Hematopoietic multipotent progenitor cell treated with erythropoietin and hydrocortisone succinate and interleukin-3 and kit ligand, for 6 days (in vitro differentiated cells): ENCODE measurements at places on chromosomes 4 and X.

GRCh38 chrX:77167993-77168392, 279.2 kb upstream of the FGF16 start:
- peak; percentile 0 for DNase-seq

- no peak for DNase-seq
Observed at GRCh38 chr4:47194036-47194737, 162.8 kb downstream of the GABRB1 start.

DNA sequence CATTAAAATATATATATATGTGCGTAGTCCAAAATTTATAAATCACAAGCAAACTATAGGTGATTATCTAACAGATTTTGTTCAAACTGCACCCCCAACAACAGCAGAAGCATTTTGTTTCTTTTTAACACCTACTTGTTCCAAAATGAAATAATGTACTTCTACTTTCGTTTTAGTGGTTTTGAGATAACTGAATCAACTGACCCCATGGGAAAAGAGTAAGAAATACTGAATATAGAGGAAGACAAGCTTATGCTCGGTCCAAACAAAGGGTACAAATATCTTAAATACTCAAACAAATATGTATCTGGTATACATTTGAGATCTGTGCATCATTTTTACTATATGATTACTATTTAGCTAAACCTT, 22.4 kb downstream of the MAP7D3 start:
- DNase-seq = no peak

DNA sequence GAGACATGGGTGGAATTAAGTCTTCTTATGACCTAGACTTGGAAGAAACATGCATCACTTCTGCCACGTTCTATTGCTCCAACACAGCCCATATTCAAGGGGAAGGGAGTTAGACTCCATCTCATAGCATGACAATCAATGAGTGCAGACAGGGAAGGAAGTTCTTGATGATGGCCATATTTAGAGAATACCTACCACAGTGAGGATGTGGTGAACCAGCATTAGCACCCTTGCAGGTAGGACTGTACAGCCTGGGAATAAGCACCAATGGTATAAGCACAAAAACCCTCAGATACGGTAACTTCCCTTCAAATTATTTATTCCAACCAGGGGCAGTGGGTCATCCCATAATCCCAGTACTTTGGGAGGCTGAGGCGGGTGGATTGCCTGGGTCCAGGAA, 29.8 kb downstream of the PAGE2 start:
- DNase-seq = no peak

- no peak for DNase-seq
Observed at GRCh38 chr4:184953971-184954370, 64.3 kb upstream of the HELT start.
